ENCODE measurements at places on chromosomes 2 and 18. TPM values are rescaled to one million over a fixed set of nuclear protein-coding genes. Genes with fewer than 3 reads are reported as not detected.

DNA sequence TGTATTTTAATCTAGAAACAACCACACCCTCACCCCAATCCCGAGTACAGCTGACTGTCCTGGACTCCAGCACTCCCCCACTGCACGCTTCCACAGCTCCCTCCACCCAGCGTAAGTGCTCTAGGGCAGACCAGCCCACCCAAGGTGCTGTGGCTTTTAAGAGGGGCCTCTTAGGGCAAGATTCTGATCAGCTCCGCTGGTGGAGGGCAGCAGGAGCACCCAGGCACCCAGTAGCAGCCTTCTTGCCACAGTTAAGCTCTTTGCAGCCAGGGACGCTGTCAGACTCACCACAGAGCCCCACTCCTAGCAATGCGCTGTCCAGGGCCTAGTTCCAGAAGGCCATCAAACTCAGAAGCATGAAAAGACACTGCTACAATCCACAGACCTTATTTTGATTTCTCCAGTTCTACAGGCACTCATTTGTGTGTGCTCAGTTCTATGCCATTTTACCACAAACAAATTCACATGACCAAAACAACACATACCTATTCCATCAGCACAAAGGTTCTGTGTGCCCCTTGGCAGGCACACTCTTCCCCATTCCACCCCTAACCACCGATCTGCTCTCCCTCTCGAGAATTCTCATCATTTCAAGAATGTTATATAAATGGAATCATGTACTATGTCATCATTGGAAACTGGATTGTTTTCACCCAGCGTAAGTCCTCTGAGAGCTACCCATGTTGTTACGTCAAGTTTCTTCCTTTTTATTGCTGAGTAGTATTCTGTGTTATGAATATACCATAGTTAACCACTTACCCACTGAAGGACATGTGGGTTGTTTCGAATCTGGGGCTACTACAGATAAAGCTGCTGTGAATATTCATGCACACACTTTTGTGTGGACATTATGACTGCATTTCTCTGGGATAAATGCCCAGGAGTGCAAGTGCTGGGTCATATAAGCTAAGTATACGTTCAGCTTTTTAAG is 40.4 kb downstream of the PTPN2 start:
- no peak for DNase-seq

DNA sequence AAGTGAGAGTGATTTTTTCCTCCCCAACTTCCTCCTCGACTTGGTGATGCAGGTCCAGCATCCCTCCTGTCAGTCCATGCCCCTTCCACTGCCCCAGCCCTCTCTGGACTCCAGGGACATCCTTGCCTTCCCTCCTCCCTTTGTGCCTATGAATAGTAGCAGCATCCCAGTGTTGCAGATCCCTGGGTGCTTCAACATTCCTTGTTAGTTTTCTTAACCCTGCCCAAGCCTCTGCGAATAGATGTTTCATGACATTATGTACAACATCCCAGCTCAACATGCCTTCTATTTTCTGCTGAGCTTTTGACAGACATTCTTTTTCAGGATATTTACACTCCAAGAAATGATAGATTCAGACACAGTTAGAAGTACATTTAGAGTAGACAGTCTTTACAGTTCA is 35.3 kb upstream of the CCDC150 start:
- DNase-seq = no peak

DNA sequence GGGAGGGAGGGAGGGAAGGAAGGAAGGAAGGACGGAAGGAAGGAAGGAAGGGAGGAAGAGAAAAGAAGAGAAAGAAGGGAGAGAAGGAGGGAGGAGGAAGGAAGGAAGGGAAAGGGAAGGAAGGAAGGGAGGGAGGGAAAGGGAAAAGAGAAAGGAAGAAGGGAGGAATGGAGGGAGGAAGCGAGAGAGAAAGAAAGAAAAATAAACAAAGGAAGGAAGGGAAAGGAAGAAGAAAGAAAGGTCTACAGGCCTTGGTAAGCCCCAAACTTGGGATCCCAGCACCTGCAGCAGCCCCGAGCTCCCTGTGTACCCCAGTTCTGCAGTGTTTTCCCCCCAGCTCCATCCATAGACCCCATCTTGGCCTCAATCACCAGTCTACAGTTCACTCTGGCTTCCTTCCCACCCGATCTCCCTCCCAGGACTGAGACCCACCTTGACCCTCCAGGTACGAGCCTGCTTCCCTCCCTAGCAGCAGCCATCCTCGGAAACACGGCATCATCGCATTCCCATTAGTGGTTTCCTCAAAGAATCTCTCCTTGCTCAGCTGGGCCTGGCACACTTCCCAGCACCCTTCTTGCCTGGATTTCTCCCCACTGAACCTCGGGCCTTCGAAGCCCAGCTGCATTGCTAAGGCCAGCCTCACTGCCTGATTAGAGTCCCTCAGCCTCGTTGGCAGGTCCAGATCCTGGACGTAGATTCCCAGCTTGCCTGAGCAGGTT is 46.1 kb upstream of the SH3BP4 start:
- no peak for DNase-seq

DNA sequence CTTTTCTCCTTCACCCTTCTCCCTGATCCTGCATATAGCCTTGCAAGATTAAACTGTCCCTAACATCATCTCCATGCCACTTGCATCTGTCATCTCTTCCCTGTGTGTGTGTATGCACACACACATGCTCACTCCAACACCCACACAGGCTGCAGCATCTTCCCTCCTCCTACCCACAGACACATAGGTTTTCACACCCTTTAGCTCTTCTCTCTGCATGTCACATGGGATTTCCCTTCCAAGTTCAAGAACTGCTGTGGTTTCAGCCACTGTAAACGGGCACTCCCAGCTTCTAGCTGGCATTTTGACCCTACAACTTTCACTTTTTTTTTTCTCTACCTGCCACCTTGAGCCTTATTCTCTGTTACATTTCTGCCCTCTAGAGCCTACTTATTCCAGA is 6.4 kb downstream of the CELF4 start:
- no peak for DNase-seq

- no peak for DNase-seq
These were observed 124.4 kb downstream of the DIS3L2 start for GRCh38 chr2:232085826-232086425.

GRCh38 chr2:56077359-56077915 is 106.4 kb upstream of the CCDC85A start:
- DNase-seq = no peak

- no peak for DNase-seq
These were observed 38.1 kb downstream of the NAPG start for GRCh38 chr18:10563886-10564285.

DNA sequence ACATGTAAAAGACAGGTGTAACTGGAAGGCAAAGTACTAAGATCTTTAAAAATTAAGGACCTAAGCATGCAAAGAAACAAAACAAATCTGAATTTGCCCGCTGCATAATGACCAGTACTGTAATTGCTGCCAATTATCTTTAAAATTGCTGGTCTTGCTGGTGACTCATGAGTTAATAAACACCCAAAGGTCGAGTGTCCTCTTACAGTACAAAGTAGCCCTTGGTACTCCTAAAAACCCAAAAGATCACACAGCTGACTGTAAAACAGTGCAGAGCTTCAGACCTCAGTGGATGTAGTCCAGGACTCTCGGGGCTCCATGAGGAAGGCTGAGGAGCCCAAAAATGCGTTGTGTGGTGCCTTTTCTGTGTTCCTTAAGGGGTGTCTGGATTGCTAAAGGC is 308.7 kb downstream of the CNTNAP5 start:
- DNase-seq = no peak

DNA sequence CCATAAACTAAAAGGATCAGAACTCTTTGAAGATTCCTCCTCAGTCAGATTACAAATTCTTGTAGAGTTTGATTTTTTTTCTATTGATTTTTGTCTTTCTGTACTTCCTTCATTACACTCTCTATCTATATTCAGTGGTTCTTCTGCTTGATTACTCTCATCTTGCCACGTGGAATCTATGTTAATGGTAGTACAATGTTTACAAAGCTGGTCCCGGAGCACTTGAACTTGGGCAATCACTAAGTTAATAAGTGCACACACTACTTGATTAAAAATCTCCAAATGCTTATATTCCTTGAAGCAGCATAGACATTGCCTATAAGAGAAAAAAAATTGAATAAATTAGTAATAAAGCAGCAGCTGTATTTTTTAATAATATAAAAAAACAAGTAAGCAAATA is 65.1 kb downstream of the USP34 start:
- DNase-seq = no peak

DNA sequence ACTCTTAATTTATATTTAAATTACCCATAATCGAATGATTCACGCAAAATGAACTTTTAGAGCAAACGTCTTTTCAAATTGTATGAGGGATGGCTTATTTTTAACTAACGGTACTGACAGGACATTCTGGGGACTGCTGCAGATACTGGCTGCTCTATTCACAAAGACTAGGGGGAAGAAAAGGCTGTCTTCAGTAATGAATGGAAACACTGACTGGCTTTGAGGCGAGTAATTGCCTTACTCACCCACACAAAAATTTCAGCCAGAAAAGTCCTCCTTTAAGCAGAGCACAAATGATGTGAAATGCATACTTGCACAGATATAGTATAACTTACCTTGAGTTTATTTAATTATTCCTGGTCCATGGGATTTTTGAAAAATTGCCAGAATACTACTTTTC is 852.6 kb downstream of the DPP10 start:
- no peak for DNase-seq

DNA sequence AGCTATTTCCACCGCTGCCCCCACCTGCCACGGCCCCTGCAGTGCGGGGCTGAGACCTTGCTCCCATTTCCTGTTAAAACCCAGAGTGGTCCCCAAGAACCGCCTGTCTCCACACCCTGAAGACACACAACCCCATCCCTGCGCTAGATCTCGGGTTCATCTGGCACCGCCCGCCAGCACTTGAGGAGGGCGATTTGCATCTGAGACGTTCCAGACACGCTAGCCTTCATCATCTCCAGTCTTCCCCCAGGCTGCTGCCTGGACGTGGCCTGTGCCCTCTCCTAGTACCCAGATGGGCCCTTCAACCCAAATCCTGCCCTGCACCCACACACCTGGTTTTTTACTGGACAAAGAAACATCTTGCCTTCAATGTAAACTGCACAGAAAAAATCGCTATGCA is 49.8 kb downstream of the SLC66A2 start:
- no peak for DNase-seq

- no peak for DNase-seq
These were observed 177.9 kb downstream of the ANTXR1 start for GRCh38 chr2:69190743-69191404.

Gene DNMT3A
- 4.3 TPM for polyA plus RNA-seq

Gene DCDC2C
- polyA plus RNA-seq = not detected

Gene ANO7
- 0.57 TPM for polyA plus RNA-seq

Gene TEX44
- polyA plus RNA-seq = not detected
